ENCODE measurements at places on chromosomes 6 and 20. TPM values are rescaled to one million over a fixed set of nuclear protein-coding genes. Genes with fewer than 3 reads are reported as not detected.

The HLA-DOB gene
- total RNA-seq, result 3.0 TPM

The C6orf52 gene
- total RNA-seq, result not detected

The FAM162B gene
- not detected for total RNA-seq

The PRR18 gene
- not detected for total RNA-seq

The CCN2 gene
- 59.9 TPM for total RNA-seq

The PI16 gene
- total RNA-seq, result not detected

The DYNLRB1 gene
- 93.7 TPM for total RNA-seq

The OPRM1 gene
- total RNA-seq, result not detected

The STX16 gene
- total RNA-seq, result 41.6 TPM

The SIRPB2 gene
- total RNA-seq, result not detected

The FUCA2 gene
- 52.1 TPM for total RNA-seq

The SMIM29 gene
- 23.2 TPM for total RNA-seq

The SLC17A9 gene
- total RNA-seq, result 25.8 TPM

The BNIP5 gene
- total RNA-seq, result not detected

The PPP1R14C gene
- 14.5 TPM for total RNA-seq

The NFATC2 gene
- total RNA-seq, result 5.1 TPM

The EYA2 gene
- total RNA-seq, result not detected

The SMLR1 gene
- not detected for total RNA-seq

The PRL gene
- not detected for total RNA-seq

The PCSK2 gene
- not detected for total RNA-seq

The SLC22A2 gene
- 0.11 TPM for total RNA-seq

The ENPP3 gene
- total RNA-seq, result 0.11 TPM

The MAS1 gene
- not detected for total RNA-seq

The EPB41L1 gene
- 30.4 TPM for total RNA-seq

The WFDC12 gene
- not detected for total RNA-seq

The ETV7 gene
- total RNA-seq, result not detected

The BPIFA1 gene
- total RNA-seq, result not detected

The KCNS1 gene
- 0.79 TPM for total RNA-seq

The COL9A1 gene
- total RNA-seq, result not detected

The ZNF341 gene
- 3.5 TPM for total RNA-seq

The C6orf89 gene
- total RNA-seq, result 29.8 TPM

Measured in placental epithelial cell (primary cell).